Transverse colon (tissue), 4 donors: ENCODE measurements at places on chromosomes 11 and 22.
A peak's percentile ranks its signal among the peaks of the same experiment; 100 is the strongest.

DNA sequence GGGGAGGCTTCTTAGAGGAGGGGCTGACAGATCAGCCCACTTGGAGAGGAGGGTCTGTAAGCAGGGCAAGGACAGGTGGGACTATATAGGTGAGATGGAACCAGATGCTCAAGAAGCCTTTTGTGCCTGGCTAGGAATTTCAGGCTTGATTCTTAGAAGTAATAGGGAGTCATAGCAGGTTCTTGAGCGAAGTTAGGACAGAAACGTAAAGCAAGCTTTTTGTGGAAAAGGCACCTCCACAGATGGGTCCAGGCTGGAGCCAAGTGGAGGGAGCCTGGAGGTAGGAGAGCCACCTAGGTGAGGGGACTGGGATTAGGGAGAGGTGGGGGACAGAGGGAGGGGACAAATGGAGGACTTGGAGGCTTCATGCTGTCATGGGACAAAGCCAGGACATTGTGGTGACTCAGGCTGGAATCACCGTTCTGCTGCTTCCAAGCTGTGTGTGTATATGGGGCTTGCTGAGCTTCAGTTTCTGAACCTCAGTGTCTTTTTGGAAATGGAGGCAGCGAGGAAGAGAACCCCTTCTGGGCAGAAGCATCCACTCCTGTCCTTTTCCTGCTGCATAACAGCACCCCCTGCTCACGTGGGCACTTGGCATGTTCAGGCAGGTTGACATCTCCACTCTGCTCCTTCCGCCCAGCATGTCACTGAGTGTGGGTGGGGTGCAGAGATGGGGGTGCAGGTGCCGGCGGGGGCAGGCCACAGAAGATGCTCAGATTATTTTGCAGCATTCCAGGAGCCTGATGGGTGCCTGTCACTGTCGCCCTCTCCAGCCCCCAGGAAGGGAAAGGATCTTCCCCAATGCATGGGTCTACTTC lies 58.0 kb downstream of the MCM5 start:
- H3K27ac ChIP-seq: no peak overlapping the region
- H3K36me3 ChIP-seq: no peaks in the 10 kb centered on the region
- no peaks in the 10 kb centered on the region for H3K27me3 ChIP-seq

DNA sequence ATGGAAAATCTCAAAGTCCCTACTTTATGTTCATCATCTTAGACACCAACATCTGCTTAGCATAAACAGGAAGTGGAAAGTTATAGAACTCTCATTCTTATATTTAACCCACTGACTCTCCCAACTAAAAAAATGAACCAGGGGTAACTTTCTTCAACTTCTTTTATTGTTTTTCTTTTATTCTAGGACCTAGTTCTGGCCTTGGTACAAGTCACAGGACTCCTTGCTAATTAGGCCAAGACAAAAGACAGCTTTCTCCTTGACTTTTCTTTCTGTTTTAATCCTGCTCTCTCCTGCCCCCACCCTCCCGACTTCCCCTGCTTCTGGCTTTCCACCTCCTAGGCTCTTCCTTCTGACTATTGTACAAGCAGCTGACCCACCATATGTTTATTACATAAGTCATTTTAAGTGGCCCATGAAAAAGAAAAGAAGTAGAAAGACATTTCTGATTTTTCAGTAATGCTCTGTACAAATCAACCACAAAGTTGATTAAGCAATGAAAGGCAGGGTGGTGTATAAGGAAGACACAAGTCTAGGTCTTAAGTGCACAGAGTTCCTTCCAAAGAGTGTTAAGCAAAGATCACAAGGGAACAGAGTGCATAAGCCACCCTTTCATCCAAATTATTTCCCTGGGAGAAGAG lies 18.3 kb downstream of the JAML start:
- H3K4me1 ChIP-seq: peaks cover 9% of the 10 kb centered on the region
- DNase-seq: no peak
- H3K4me3 ChIP-seq: no peak overlapping the region
- no peaks in the 10 kb centered on the region for H3K27me3 ChIP-seq
- no peaks in the 10 kb centered on the region for H3K36me3 ChIP-seq

- no peaks in the 10 kb centered on the region for H3K4me1 ChIP-seq
- DNase-seq: no peak
- H3K36me3 ChIP-seq: no peaks in the 10 kb centered on the region
- no peaks in the 10 kb centered on the region for H3K27me3 ChIP-seq
- no peak overlapping the region for H3K4me3 ChIP-seq
Observed at GRCh38 chr11:56876621-56877275, 112.0 kb upstream of the OR5AK2 start.

DNA sequence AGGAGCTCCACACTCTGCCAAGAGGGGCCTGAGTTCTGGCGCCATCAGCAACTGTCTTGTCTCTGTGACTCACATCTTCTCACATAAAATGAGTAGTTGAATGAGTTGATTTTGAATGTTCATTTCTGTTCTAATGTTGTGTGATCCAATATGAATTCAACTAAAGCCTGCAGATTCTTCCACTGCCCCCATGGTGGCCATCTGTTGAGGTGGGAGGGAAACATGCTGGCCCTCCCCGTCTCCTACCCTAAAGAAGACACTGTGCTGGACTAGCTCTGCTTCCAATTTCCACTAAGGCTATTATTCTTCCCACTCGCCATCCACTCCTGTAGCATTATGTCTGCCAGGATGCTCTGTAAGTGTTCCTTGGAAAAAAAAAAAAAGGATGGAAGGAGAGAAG lies 555.6 kb upstream of the LARGE1 start:
- H3K36me3 ChIP-seq: no peaks in the 10 kb centered on the region
- H3K4me1 ChIP-seq: no peaks in the 10 kb centered on the region
- H3K27ac ChIP-seq: no peak overlapping the region
- no peak overlapping the region for H3K4me3 ChIP-seq

GRCh38 chr22:24532075-24532474 lies 22.9 kb downstream of the GUCD1 start:
- no peaks in the 10 kb centered on the region for H3K36me3 ChIP-seq
- H3K27me3 ChIP-seq: no peaks in the 10 kb centered on the region
- H3K27ac ChIP-seq: no peak overlapping the region
- no peak overlapping the region for H3K4me3 ChIP-seq

DNA sequence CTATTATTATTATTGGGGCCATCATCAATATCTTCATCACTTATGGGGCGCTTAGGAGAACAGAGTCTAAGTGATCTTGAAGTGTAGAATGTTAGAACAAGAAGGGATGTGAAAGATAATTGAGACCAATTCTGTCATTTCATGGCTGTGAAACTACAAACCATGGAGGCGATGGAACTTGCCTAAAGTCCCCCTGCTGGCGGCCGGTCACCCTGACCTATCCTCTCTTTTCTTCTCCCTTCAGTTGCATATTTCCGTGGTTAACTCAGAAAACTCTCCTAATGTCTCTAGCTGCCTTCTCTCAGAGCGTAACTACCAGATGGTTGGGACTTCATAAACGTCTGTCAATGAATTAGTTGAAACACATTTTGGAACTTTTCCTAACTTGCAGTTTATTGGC lies 6.6 kb upstream of the OR4B1 start:
- no peak overlapping the region for H3K27ac ChIP-seq
- no peaks in the 10 kb centered on the region for H3K27me3 ChIP-seq
- H3K36me3 ChIP-seq: no peaks in the 10 kb centered on the region
- H3K4me3 ChIP-seq: no peak overlapping the region

- DNase-seq: no peak
- H3K4me3 ChIP-seq: no peak overlapping the region
- H3K4me1 ChIP-seq: peaks cover 16% of the 10 kb centered on the region
- H3K36me3 ChIP-seq: no peaks in the 10 kb centered on the region
- no peak overlapping the region for H3K27ac ChIP-seq
Observed at GRCh38 chr22:40261783-40262182, 84.1 kb downstream of the TNRC6B start.

- H3K4me3 ChIP-seq: no peak overlapping the region
Observed at GRCh38 chr11:117182551-117182935, 4.0 kb downstream of the SIDT2 start.

DNA sequence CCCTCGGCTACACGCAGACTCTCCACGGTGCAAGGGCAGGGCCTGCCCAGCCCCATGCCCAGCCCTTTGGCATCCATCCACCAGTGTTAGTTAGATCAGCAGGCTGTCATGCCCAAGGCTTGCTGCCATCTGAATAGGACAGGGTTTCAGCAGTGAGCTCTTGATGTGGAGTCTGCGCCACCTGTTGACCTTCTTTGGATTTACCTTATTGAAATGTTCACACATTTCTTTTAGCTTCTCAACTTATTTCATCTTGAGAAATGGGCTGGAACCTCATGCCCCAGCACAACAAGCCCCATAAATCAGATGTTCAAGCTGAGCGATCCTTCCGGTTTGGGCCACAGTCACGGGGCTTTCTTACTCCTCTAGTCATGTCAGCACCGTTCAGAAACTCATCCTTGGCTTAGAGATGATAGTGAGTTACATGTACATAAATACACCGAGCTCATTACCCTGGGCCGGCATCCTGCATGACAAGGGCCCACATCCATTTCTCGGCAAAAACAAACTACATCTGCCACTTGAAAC lies 61.7 kb downstream of the PARVB start:
- DNase-seq: peak; percentile 72
- no peaks in the 10 kb centered on the region for H3K27me3 ChIP-seq
- peak overlapping the region; percentile 54 for H3K27ac ChIP-seq
- peaks cover 11% of the 10 kb centered on the region for H3K4me1 ChIP-seq
- no peaks in the 10 kb centered on the region for H3K36me3 ChIP-seq

GRCh38 chr22:25027043-25027906 lies 74.8 kb downstream of the KIAA1671 start:
- no peaks in the 10 kb centered on the region for H3K27me3 ChIP-seq
- peaks cover 3% of the 10 kb centered on the region for H3K4me1 ChIP-seq
- H3K36me3 ChIP-seq: no peaks in the 10 kb centered on the region
- peak overlapping the region; percentile 80 for H3K27ac ChIP-seq
- peak; percentile 61 for DNase-seq

- no peaks in the 10 kb centered on the region for H3K27me3 ChIP-seq
- no peak overlapping the region for H3K27ac ChIP-seq
- no peaks in the 10 kb centered on the region for H3K36me3 ChIP-seq
- H3K4me3 ChIP-seq: no peak overlapping the region
Observed at GRCh38 chr22:32991353-32992101, 66.7 kb downstream of the SYN3 start.

GRCh38 chr11:70319396-70320076 lies 49.0 kb downstream of the PPFIA1 start:
- H3K4me3 ChIP-seq: no peak overlapping the region
- no peak for DNase-seq
- no peaks in the 10 kb centered on the region for H3K27me3 ChIP-seq

- H3K27ac ChIP-seq: no peak overlapping the region
- H3K4me1 ChIP-seq: no peaks in the 10 kb centered on the region
Observed at GRCh38 chr11:73004088-73004487, 138.0 kb downstream of the FCHSD2 start.

DNA sequence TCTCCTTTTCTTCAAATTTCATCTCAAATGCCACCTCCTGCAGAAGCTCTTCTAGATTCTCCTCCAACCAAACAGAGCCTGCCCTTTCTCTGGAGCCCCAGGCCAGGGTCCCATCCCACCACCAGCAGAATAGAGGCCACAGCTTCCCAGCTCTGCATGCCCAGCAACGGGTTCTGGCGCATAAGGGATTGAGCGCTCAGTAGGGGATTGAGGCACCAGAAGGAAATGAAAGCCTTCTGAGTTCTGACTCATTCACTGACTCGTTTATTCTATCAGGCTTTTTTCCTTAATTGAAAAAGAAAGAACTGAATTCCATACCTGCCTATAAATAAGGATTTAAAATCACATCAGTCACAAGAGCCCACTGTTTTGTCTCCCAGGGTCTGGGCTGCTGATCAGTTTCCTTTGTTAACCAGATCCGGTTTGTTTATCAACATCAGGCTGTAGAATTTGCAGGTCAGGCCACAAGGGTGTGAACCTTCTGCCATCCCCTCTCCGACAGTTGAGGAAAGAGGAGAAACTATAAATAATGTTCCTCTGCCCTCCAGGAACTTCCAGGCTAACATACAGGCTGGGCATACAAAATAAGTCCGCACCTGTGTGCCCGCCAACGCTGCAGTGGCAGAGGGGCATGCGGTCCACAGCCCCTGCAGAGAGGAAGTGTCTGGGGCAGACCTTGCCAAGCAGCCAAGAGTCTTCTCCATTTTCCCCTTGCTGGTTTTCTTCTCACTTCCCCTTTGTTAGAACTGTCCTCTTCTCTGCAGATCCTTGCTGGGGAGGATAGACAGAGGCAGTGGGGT lies 63.5 kb upstream of the PRDM11 start:
- no peak overlapping the region for H3K4me3 ChIP-seq
- H3K27ac ChIP-seq: no peak overlapping the region
- DNase-seq: no peak
- H3K4me1 ChIP-seq: peaks cover 12% of the 10 kb centered on the region
- no peaks in the 10 kb centered on the region for H3K27me3 ChIP-seq
- H3K36me3 ChIP-seq: no peaks in the 10 kb centered on the region

- DNase-seq: no peak
- no peaks in the 10 kb centered on the region for H3K36me3 ChIP-seq
- H3K27ac ChIP-seq: no peak overlapping the region
- H3K4me3 ChIP-seq: no peak overlapping the region
- no peaks in the 10 kb centered on the region for H3K27me3 ChIP-seq
- H3K4me1 ChIP-seq: no peaks in the 10 kb centered on the region
Observed at GRCh38 chr11:126662035-126662790, 306.7 kb downstream of the ST3GAL4 start.
